ENCODE measurements at places on chromosomes 6 and 20.
A peak's percentile ranks its signal among the peaks of the same experiment; 100 is the strongest.

- peak; percentile 51 for DNase-seq
These were observed 189.5 kb downstream of the GMDS start for GRCh38 chr6:2055911-2056310.

GRCh38 chr20:24662752-24663365 is 193.4 kb downstream of the SYNDIG1 start:
- peak; percentile 45 for DNase-seq

DNA sequence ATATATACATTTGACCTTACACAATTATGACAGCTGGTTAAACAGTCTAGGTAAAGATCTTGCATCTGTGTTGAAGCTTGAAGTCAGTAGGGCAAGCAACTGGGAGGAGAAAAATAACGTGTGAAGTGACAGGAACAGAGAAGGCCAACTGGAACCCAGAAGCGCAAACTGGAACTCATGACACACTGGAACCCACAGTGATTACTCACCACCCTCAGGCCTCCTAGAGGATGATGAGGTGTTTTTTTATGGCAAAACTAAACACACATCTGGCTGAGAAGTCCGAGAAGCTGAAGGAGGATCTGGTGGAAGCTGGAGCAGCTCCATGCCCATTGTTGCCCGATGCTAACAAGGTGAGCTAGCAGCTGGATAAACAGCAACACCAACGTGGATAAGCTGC is 108.1 kb downstream of the TMEM200A start:
- DNase-seq = peak; percentile 44

- DNase-seq = peak; percentile 73
These were observed 20.1 kb upstream of the MTCL3 start for GRCh38 chr6:127539272-127539671.

DNA sequence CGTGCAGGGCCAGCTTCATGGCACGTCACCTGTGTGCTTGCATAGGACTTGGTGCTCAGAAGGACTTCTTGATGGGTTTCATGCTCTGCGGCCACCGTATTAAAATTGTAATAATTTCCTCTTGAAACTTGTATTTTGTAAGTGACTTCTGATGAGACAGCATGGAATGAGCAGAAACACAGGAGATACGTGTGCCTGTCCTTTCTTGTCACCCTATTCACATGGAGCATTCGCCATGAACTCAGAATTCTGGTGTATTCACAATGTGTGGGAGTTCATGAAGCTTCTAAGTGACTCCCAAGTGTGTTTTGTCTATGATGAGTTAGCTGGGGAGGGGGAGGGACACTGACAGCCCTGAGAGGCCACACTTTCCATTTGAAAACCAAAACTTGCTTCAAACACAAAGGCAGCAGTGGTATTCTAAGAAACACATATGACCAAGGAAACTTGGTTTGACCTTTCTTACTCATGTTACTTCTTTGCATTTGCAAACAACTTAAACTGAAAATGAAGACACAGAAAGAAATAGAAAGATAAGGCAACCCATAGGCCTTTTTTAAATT is 92.1 kb upstream of the NEDD9 start:
- DNase-seq = no peak

GRCh38 chr6:166728884-166729530 is 102.0 kb upstream of the RPS6KA2 start:
- no peak for DNase-seq

DNA sequence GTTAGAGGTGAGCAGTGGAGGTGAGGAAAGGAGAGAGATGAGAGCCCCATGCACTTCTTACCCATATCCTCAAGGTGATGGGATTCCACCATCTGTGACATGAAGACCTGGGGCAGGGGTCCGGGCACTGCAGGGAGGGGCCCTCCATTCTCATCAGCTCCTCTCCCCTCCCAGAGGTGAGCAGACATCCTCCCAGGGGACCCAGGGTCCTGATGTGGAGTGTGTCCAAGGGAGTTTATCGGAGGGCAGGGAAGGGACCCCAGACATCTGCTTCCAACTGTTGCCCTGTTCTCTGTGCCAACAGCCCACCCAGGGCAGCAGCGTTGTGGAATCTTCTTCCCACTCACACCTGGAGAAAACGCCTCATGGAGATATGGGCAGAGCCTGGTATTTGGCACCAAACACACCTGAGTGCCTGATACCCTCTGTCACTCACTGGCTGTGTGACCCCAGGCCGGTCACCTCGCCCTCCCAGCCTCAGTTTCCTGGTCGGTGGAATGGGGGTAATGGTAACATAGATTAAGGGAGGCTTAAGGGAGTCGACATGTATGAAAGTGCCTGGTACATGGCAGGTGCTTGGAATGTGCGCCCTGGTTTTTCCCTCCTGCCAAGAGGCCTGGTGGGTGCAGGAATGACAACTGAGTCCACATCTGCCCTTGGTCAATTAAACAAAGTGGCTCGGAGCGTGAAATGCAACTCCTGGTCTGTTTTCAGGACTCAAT is 227.9 kb downstream of the PREX1 start:
- no peak for DNase-seq

- DNase-seq = no peak
These were observed 2.0 kb upstream of the CST9L start for GRCh38 chr20:23570178-23570760.

DNA sequence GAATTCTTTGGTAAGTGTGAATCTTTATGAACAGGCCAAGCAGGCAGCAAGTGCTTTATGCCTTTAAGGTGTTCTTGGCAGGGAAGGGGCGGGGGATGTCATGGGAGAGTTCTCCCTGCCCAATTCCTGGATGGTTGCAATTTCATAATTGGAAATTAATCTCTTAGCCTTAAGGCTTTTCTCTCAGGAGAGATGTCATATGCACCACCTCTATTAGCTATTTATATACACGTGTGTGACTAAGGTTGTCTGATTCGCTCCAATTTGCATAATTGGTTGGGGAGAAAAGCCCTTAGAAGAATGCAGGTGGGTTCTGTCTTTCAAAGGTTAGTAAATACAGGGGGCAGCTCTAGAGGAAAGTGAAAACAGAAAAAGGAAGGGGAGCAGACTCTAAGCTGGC is 5.2 kb upstream of the ENPP5 start:
- DNase-seq = no peak

- no peak for DNase-seq
These were observed 95.2 kb downstream of the PSMG4 start for GRCh38 chr6:3353939-3354338.

GRCh38 chr6:147238906-147239305 is 34.7 kb downstream of the STXBP5 start:
- DNase-seq = no peak

DNA sequence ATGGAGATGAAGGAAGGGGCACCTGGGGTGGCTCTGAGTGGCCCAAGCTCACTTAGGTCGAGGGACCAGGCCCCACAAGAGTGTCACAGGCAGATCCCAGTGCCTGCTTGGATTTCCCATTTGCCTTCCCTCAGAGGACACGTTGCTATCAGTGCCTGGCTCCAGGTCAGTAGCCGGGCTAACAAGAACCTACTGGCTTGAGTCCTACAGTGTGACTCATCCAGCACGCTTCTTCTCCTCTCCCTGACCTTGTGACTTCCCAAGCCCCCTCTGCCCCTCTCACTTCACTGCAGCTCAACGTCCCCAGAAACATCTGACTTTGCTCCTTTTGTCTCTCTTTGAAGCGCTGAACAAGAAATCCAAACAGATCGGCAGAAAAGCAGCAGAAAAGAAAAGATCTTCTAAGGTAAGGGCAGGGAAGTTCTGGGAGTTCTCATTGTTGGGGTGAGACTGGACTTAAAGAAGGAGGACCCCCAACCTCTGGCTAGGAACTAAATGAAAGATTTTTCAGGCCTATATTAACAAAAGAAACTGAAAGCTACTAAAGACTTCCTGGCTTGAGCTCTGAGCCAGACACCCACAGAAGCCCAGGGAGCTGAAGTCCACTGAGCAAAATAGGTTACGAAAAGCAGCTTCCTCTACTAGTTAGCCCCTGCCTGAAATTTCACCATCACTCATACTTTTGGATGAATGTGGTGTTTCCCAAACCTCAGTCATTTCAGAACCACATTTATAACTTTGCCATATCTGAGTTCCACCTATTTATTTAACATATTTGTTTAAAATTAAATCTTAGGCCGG is 21.5 kb downstream of the ASIP start:
- peak; percentile 50 for DNase-seq

- DNase-seq = peak; percentile 84
These were observed 2.1 kb downstream of the MYLIP start for GRCh38 chr6:16130932-16131387.

DNA sequence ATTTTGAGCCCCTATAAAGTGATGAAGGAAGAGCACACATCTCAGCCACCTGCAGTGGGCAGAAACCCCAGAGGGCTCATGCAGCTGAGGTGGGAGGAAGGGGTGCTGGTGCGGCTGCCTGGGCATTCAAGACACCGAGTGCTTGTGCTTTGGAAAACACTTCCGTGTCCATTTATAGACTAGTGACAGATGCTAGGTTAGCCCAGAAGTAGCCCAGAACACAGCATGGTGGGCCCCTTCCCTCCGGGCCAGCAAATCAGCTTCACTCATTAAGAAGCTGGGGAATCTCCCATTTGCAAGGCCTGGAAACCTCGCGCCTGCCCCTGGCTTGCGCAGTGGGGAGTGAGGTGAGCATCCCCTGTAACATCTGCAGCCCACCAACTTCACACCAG is 12.9 kb downstream of the BEND3 start:
- no peak for DNase-seq

- DNase-seq = peak; percentile 71
These were observed 19.0 kb downstream of the SENP6 start for GRCh38 chr6:75620381-75621304.

- no peak for DNase-seq
These were observed 587.5 kb downstream of the RFPL4B start for GRCh38 chr6:112934433-112935327.

DNA sequence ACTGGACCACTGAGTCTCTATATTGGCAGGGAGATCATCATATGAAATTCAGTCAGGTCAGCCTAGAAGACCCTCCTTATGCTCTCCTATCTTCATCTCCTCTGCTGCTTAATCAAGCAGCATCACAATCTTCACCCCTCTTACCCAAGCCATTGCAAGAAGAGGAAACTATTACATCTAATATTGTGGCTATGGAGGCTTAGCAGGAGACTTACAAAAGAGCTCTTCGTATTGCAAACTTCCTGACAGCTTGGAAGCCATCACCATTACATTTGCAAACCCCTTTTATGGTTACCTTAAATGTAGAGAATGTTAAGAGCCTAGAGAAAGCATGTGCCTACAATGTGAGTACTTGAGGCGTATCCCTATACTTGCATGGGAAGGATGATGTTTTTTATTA is 87.2 kb upstream of the STXBP5 start:
- DNase-seq = no peak

GRCh38 chr6:161094955-161095354 is 103.4 kb downstream of the MAP3K4 start:
- DNase-seq = no peak

GRCh38 chr20:33894798-33895197 is 83.7 kb downstream of the CHMP4B start:
- no peak for DNase-seq

All from adipocyte (in vitro differentiated cells).